ENCODE measurements at places on chromosomes 1 and 21.

DNA sequence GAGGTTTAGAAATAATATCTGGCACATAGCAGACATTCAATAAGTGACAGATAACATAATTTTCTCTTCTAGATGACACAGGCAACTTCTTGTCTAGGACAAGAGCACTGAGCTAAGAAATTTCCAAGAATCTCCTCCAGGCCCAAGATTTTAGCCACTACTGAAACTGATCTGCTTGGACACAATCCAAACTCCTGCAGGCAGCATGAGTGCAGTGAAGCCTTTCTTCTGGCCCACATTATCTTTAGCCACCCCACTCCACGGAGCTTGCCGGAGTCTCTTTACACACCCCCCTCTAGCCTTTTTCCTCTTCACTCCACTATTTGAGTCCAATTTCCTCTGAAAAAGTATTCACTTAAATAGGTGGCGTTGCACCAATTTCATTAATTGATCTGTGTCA, 142.9 kb upstream of the DUSP10 start:
- no peak for DNase-seq

- DNase-seq, result no peak
Measured at GRCh38 chr1:11855430-11855829, 3.3 kb downstream of the NPPB start.

- no peak for DNase-seq
Measured at GRCh38 chr21:46116776-46117585, 19.1 kb downstream of the COL6A2 start.

GRCh38 chr1:235863699-235864093, 3.0 kb downstream of the LYST start:
- DNase-seq, result no peak

DNA sequence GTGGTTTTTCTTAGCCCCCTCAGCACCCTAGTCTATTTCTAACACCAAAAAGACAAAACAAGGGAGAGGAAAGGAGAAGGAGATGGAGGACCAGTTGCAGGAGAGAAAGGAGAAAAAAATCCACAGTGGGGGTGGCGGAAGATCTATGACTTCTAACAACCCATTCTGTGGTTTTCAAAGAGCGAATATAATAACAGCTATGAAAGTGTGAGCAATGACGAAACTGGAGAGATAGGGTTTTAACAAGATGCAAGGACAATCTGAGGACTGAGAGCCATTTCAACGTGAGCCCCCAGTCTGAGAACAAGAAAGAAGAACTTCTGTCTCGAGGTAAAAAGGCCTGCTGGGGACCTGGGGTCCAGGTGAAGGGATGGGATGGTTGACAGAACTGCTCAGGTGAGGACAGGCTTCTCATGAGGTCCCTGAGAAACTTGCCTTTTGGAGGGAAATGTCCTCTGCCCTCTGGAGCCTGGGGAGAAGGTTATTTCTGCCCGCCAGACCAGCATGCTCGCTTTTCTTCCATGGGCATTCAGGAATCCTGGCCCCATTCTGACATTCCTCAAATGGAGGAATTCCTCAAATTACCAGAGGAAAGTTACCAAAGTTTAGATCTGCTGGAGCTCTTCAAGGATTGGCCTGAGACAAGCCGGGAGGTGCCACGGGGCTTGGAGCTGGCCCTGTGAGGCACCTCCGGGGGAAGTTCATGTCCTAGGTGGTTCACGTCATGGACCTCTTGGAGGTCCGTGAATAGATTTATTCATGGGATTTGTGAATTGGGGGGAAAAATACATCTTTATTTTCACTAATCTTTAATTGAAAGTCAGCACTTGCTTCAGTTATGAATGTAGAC, at the start of gene CD160:
TSS of gene CD160 (plus strand) at position 270 of the 850 bp plus-strand sequence. CDS start 8,829 bp downstream, outside the sequence.
- no peak for DNase-seq

DNA sequence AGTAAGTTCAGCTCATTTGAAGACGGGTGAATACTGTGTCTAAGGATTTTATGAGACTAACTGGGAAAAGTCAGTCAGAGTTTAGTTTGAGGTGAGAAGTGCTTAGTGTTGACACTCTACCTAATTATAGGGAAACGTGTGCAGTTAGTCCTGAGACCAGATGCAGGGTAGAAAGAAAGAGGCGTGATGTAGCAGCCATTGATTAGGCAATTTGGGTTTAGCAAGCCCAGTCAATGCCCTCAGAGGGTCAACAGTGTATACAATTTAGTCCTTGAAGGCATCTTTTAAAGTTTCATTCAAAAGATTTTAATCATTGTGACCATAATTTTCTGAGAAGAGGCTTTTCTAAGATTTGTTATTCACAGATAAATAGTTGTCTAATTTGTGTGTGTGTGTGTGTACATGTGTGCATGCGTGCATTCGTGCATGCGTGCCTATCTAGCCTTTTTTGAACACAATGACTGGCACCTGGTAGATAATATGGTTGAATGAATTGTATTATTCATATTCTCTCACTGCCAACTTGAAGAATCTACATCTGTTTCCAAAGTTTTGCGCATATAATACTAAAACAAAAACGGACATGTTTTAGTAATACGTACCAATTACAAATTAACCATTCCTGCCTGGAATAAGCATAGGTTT, 332.9 kb downstream of the SRGAP2C start:
- no peak for DNase-seq

- no peak for DNase-seq
Measured at GRCh38 chr1:30305519-30305918, 417.9 kb downstream of the MATN1 start.

DNA sequence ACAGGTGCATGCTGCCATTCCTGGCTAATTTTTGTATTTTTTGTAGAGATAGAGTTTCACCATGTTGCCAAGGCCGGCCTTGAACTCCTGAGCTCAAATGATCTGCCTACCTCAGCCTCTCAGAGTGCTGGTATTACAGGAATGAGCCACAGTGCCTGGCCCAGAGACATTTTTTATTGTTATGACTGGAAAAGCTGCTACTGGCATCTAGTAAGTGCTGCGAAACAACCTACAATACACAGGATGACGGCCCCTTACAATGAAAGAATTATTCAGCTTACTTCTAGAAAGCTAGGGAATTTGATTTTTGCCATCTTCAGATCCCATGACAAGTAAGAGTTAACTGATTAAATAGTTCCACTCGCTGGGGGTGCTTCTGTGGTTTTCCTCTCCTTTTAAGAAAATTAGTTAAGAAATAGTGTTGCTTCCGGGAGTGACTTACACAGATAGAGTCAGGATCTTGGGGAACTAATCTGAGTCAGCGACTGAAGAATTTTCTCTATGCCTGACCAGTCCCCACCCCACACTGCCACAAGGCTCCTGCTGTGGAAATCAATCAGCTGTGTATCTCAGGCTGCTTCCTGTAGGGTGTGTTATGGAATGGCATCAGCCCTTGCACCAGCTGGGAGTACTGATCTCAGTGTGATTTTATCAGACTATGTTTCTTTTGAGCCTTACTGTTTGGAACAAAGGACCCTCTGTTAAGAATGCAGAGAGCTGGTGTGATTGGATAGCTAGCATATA, 93.0 kb upstream of the BMP8A start:
- peak; percentile 32 for DNase-seq

DNA sequence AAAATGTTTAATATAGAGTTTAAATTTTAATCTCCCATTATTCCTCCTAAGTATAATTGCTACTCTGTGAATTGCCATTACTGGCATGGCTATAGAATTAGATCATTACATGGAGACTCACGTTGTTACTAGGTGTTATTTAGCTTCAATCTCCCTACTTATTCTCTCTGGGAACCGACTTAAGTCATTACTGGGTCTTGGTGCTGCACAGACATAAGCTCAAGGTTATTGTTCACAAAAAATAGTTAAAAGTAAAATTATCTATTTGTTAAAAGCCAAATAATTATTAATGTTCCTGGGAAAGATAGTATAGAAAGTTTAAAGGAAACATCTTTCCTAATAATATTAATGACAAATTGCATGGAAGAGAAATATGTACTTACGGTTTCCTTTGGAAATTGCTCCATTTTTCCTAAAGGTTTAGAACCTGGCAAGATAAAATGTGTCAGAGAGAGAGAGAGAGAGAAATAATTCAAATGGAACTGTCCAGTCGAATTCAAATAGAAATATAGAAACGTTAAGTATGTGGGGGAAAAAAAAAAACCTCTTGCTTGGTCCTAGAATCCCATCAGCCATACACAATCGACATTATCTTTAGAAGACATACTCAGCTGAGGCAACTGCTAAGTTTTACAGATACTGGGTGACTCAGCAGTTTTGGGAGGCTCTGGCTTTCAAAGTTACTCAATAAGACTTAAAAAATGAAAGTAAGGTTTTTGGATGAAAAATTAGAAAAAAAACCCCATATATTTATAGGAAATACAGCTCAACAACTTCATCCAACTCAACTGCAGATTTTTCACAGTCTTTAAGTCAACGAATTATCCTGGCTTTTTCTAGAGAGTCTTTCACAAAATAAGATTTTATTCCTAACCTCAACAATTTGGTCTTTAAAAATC, at the start of gene SPTA1:
TSS of gene SPTA1 (minus strand) at position 605 of the 899 bp plus-strand sequence. CDS start at position 407, 198 bp downstream.
- DNase-seq, result no peak

DNA sequence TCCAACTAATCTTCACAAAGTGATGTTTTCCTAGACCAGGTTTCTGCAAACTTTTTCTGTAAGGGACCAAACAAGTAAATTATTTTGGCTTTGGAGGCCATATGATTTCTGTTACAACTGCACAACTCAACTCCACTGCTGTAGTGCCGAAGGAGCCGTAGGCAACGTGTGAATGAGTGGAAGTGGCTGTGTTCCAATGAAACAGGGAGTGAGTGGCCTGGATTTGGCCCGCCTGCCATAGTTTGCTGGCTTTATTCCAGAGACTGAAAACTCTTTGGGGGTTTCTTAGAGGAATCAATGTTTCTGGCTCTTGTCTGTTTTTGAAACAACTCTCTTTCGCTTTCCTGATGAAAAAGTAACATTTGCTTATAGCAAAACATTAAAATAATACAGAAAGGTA, 12.6 kb upstream of the ACTL8 start:
- DNase-seq, result no peak

DNA sequence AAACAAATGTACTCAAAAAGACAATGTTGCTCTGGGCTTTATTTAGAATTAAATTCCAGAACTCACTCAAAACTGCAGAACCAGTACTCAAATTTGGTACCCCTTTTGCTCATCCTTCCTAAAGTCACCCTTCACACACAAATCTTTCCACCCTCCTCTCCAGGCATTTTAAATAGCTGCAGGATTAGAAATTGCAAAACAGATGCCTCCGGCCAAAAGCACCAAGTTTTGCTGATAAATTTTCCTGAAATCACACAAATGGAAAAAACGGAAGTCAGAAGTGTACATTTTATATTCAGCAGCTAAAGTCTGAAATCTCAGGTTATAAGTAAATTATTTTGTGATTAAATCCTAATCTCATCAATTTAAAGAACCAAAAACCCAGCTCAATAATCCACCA, 147.0 kb downstream of the NRIP1 start:
- DNase-seq, result no peak

DNA sequence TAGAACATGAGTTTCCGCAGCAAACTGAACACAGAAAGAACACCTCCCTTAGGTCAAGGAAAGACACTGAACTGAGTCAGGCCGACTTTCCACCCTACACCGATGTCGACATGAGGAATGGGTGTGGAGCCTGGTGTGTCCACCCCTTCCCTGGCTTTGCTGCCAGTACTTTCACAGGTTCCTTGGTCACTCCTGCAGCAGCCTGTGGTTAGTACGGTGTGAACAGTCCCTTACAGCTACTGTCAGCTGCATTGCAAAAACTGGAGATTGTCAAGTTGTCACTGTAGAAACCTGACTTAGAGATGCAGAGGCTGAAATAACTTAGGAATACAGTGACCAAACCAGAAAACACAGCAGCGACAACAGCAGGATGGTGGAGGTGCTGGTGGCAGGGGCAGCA, 7.1 kb downstream of the PGLYRP3 start:
- DNase-seq, result no peak

DNA sequence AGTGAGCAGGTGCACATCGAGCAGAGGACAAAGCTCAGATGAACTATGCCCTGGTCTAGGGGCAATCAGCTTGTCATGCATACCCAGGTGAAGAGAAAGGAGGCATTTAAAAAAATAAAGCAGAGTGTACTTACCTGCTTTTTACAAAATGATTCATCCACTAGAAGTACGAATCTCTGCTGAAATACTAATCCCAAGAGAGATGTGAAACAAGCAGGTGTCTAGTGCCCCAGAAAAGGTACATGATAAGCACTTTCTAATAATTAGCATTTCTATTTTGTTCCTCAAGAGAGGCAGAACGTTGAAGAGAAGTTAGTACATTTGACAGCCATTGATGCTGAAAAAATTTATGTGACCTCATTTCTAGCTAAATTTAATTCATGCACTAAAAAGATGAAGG, 31.1 kb downstream of the CHODL start:
- no peak for DNase-seq

DNA sequence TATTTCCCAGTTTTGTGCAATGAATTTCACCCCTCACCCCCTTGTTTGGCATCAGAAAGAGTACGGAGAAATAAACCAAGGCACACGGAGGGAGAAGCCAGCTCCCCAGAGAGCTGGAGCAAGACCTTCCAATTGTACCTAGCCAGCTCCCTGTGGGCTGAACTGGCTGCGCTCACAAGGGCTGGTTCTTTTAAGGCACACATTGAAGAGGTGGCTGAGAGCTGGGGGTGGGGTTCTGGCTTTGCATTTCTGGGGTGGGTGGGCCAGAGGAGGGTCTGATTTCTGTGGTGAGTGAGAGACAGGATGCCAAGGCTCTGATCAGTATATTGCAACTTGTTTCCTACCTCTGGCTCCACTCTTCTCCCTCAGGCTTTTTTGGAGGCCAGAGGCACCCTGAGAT, 39.5 kb upstream of the NFASC start:
- no peak for DNase-seq

GRCh38 chr21:30044447-30045064, 104.8 kb upstream of the GRIK1 start:
- DNase-seq, result no peak

DNA sequence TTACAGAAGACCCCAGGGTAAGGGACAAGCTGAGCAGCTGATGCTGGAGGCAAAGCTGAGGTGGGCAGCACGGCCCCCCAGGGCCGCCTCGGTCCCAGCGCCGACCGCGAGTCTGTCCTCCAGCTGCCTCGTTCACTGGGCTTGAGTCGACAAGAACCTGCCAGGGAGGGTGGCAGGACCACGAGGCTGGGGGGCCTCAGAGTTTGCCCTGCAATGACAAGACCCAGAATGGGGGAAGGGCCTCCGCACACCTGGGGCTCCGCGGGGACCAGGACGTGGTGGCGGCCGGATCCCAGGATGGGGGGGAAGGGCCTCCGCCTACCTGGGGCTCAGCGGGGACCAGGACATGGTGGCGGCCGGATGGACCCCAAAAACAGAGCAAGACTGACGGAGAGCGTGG, 53.9 kb upstream of the COL18A1 start:
- no peak for DNase-seq

- DNase-seq, result no peak
Measured at GRCh38 chr1:180675586-180675985, 43.8 kb downstream of the XPR1 start.

DNA sequence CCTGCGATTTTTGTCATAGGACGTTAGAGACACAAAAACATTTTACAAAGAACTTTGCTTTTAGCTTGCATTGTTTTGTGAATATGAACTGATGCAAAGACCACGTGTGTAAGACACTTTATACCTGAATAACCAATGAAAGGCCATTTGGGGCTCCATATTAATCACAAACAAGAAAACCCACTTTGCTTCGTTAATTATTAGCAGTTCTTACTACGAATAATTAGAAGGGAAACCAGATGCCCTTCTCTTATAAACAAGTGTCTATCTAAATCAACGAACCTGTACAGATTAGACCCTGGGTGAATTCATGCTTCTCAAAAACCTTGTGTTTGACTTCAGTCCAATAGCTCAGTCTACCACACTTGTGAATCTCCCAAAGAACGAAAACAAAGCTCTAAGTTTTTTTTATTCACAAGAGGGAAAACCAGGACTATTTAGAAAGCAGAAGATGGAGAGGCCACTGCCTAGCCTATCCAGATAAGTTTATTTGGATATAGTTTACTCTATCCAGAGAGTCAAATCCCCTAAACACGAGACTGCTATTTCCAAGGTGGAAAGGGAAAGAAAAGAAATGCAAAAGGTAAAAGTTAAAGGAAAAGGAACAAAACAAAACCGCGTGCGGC, 897 bp downstream of the CYYR1 start:
- DNase-seq, result no peak

Data from T-helper 2 cell treated with Interferon-gamma antibody and Interleukin-4, amounts not matched to agents 5 μg/mL and 100 μg/mL, for 36 hours (primary cell).